ENCODE measurements at places on chromosomes 6 and 20.

GRCh38 chr6:31468311-31468710 is 29.6 kb upstream of the MICB start:
- no peak for DNase-seq

DNA sequence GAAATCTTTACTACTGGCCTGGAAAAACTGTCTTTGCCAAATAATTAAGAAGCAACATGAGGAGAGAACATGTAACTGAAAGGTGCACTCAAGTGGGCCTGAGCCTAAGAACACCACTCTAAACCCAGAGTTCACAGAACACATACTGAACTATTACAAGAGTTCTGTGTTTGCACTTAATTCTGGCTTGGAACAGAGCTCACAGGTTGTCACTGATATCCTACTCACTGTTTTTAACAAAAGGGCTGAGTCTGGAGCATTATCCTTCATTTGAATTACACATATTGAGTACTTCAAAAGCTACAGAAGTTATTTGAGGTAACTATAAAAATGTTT is 164.7 kb downstream of the OGFRL1 start:
- no peak for DNase-seq

GRCh38 chr6:67336014-67336413 is 1299.1 kb upstream of the ADGRB3 start:
- no peak for DNase-seq

DNA sequence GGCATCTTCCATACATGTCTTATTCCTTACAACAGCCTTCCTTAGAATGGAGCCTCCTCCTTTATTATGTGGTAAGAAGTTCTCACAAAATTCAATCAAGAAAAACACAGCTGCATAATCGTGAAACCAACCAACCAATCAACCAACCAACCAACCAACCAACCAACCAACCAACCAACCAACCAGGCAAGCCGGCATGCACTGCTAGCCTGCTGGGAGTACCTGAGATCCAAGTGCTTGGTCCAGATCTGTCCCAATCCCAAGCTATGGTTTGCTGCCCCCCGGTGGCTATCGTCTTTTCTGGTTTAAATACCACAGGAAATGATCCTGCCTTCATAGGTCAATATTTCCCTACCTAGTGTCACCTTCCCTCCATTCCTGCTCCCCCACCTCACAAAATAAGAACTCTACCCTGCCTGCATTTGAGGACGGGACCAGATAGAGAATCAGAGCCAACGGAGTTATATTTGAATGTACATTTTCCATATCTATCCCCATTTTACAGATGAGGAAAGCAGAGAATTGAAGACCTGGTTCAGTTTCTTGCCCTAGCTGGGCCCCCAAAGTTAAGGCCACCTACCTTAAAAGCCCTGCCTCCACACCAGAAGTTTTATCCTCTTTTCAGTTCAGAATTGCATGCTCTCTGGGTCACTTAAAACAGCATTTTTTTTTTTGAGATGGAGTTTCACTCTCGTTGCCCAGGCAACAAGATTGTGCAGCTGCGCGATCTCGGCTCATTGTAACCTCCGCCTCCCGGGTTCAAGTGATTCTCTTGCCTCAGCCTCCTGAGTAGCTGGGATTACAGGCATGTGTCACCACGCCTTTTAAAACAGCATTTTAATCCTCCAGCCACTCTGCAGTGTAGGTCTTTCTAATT is 27.1 kb downstream of the RAB44 start:
- DNase-seq, result no peak

DNA sequence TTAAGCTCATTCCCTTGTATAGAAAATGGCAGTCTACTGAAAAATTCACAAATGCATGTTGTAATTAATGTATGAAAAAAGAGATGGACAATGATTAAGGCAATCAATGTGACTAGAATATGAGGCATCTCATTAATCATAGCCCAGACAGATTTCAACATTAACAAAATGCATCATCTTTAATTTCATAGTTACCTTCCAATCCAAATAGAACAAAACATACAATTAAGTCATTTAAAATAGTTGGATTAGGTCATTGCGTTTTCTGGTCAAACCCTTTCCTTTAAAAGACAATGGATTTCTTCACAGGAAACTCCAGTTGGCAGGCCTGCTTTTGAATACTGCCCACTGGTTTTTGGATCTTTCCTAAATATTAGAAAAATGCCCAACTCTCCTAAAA is 203.9 kb downstream of the HAO1 start:
- DNase-seq, result no peak
